H9 (cell line): ENCODE measurements at places on chromosomes 5 and 9. TPM values are rescaled to one million over a fixed set of nuclear protein-coding genes. Genes with fewer than 3 reads are reported as not detected.

The PCDHAC1 gene
- 8.0 and 8.7 TPM in 2 replicates for total RNA-seq

The FANCC gene
- total RNA-seq, result 11.6 and 14.6 TPM in 2 replicates

The CNTLN gene
- 13.7 and 15.0 TPM in 2 replicates for total RNA-seq

The TRIP13 gene
- total RNA-seq, result 40.6 and 42.6 TPM in 2 replicates

The MAT2B gene
- total RNA-seq, result 48.4 and 49.1 TPM in 2 replicates

The ZNF658 gene
- total RNA-seq, result 3.6 and 4.9 TPM in 2 replicates

- H3K4me1 ChIP-seq, result no peaks in the 10 kb centered on the region
- H3K27ac ChIP-seq, result no peak overlapping the region
- no peak overlapping the region for H3K4me3 ChIP-seq
- H3K27me3 ChIP-seq, result no peaks in the 10 kb centered on the region
- no peak for DNase-seq
Observed at GRCh38 chr5:10536511-10536910, 27.4 kb upstream of the ANKRD33B start.

GRCh38 chr5:31918739-31919138 lies 255.4 kb downstream of the GOLPH3 start:
- H3K4me1 ChIP-seq, result no peaks in the 10 kb centered on the region; the same call in 1 of the 2 replicates
- H3K27ac ChIP-seq, result no peak overlapping the region
- no peak for DNase-seq
- H3K36me3 ChIP-seq, result no peaks in the 10 kb centered on the region
- H3K27me3 ChIP-seq, result no peaks in the 10 kb centered on the region

- no peak overlapping the region for H3K4me3 ChIP-seq
- H3K4me1 ChIP-seq, result peaks cover 10% of the 10 kb centered on the region; the same call in 1 of the 2 replicates
- H3K27me3 ChIP-seq, result no peaks in the 10 kb centered on the region
- DNase-seq, result no peak
Observed at GRCh38 chr5:154199671-154200220, 9.2 kb downstream of the GALNT10 start.

GRCh38 chr5:10854506-10855277 lies 93.7 kb upstream of the DAP start:
- H3K4me1 ChIP-seq, result peaks cover 6% of the 10 kb centered on the region; the same call in 1 of the 2 replicates
- H3K27ac ChIP-seq, result no peak overlapping the region
- H3K36me3 ChIP-seq, result no peaks in the 10 kb centered on the region
- no peak overlapping the region for H3K4me3 ChIP-seq
- DNase-seq, result no peak

- H3K27me3 ChIP-seq, result no peaks in the 10 kb centered on the region
- H3K4me1 ChIP-seq, result peaks cover 5% of the 10 kb centered on the region; the same call in 1 of the 2 replicates
- no peaks in the 10 kb centered on the region for H3K36me3 ChIP-seq
- no peak overlapping the region for H3K27ac ChIP-seq
- H3K4me3 ChIP-seq, result no peak overlapping the region
Observed at GRCh38 chr5:14742498-14742897, 78.0 kb downstream of the OTULIN start.

DNA sequence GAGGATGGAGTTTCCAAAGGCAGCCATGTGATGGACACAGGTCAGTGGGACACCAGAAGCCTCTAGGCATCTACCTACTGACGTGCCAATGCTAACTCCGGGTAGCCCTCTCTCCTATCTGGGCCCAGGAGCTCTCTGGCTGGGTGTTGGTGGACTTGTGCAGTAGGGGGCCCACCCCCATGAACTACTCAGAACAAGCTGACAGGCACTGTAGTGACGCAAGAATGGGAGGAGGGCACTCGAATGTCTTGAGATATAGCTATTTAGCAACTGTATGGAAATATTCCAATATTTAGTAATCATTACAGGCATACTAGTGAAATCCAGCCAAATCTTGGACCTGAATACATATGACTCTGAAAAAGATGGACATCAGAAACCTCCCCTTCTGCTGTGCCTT lies 5.7 kb upstream of the DOCK2 start:
- H3K4me3 ChIP-seq, result no peak overlapping the region
- DNase-seq, result no peak
- H3K36me3 ChIP-seq, result no peaks in the 10 kb centered on the region
- H3K27me3 ChIP-seq, result no peaks in the 10 kb centered on the region

DNA sequence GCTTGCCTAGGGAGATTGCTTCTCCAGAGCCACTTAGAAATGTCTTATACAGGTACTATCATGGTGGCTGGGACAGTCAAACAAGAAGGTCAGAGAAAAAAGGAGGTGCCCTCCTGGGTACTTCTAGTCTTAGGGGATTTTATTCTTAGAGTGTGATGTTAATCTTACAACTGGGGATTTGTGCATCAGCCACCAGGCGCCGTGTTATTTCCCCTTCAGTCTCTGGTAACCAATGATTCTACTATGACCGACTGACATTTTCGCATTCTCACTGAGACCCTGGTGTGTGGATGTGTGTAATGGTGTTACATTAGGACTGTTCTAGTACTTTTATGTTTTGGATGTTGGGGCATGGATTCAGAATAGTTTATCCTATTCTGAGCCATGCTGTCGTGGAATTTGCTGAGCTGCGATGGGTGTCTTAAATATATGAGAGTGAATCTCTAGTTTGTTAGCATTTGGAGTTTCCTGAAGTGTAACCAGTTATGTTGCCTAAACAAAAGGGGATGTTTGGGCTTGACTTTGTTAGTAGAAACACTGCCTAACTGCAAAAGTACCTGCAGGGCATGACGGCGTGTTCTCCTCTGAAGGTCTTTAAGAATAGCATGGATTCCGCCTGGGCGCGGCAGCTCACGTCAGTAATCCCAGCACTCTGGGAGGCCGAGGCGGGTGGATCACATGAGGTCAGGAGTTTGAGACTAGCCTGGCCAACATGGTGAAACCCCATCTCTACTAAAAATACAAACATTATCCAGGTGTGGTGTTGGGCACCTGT lies 175.2 kb upstream of the DAP start:
- H3K4me1 ChIP-seq, result no peaks in the 10 kb centered on the region; the same call in 1 of the 2 replicates
- H3K27me3 ChIP-seq, result no peaks in the 10 kb centered on the region
- no peak overlapping the region for H3K4me3 ChIP-seq
- DNase-seq, result no peak
- H3K27ac ChIP-seq, result no peak overlapping the region
- no peaks in the 10 kb centered on the region for H3K36me3 ChIP-seq

GRCh38 chr5:135029477-135030122 lies 4.4 kb downstream of the PITX1 start:
- peak overlapping the region; percentile 81 for H3K4me3 ChIP-seq
- H3K27me3 ChIP-seq, result peaks cover 85% of the 10 kb centered on the region
- no peak overlapping the region for H3K27ac ChIP-seq
- DNase-seq, result no peak
- no peaks in the 10 kb centered on the region for H3K4me1 ChIP-seq

DNA sequence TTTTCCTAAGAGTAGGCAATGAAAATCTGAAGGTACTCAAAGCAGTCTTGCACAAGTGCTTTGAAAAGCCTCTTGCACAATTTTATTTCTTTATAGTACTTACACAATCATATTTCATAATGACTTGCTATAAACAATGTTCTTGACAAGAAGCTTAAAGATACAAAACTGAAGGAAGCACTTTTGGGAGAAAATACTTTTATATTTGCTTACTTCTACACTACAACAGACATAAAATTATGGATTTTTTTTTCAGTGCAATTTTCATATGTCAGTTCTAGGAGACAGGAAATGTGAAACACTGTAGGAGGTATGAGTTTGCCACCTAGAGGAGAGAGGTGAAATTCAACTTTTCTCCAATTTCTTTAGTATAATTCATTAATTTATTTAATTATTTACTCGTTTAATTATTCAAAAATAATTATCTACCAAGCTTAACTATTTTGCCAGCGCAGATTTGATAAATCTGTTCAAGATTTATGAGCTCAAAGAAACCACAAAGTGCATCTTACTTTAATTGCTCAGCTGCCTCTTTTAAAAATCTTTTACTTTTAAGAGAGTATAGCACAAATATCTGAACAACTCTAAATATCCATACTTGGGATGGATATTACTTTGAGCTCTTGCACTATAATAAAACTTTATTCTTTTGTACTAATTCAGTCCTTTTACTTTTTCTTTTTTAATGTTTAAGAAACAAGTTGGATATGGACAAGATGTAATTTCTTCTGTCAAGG lies 29.0 kb upstream of the CDKN2B start:
- no peaks in the 10 kb centered on the region for H3K36me3 ChIP-seq
- no peaks in the 10 kb centered on the region for H3K27me3 ChIP-seq
- H3K27ac ChIP-seq, result no peak overlapping the region
- no peaks in the 10 kb centered on the region; the same call in 1 of the 2 replicates for H3K4me1 ChIP-seq
- no peak overlapping the region for H3K4me3 ChIP-seq

- no peak overlapping the region for H3K27ac ChIP-seq
- DNase-seq, result peak; percentile 34
- H3K36me3 ChIP-seq, result no peaks in the 10 kb centered on the region
Observed at GRCh38 chr5:17056141-17056631, 120.1 kb upstream of the MYO10 start.

GRCh38 chr5:55758231-55758630 lies 20.4 kb downstream of the DDX4 start:
- no peaks in the 10 kb centered on the region for H3K36me3 ChIP-seq
- no peaks in the 10 kb centered on the region for H3K27me3 ChIP-seq
- no peak overlapping the region for H3K27ac ChIP-seq
- no peak for DNase-seq

- no peaks in the 10 kb centered on the region; the same call in 1 of the 2 replicates for H3K4me1 ChIP-seq
- DNase-seq, result no peak
- H3K4me3 ChIP-seq, result no peak overlapping the region
Observed at GRCh38 chr5:11514705-11515432, 389.4 kb downstream of the CTNND2 start.

DNA sequence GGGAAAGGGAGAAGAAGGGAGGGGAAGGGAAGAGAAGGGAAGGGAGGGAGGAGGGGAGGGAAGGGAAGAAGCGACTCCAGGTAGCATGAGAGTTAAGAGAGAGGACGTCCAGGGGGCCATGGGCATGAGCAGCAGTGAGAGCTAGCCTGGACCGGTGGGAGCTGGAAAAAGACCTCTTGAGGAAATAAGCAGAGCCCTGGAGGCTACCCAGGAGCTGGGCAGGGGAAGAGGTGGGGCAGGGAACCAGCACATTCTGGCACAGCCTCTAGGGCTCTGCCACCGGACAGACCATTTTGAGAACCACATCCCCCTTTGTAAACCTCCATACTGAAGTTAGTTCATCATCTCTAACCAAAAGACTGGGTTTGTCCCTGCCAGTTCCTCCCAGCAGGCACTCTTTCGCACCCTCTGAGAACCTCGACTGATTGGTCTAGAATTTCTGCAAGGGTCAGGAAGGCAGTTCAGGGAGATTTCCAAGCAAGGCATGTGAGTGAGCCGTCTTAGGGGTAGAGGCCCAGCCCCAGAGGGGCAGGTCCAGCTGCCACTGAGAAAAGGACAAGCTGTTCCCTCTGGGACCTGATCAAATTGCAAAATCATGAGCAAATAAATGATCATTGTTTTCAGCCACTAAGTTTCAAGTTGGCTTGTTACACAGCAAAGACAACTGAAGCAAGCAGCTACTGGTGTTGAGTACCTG lies 11.6 kb downstream of the NAIF1 start:
- H3K4me1 ChIP-seq, result peaks cover 3% of the 10 kb centered on the region; the same call in 1 of the 2 replicates
- no peak overlapping the region for H3K4me3 ChIP-seq
- no peak overlapping the region for H3K27ac ChIP-seq
- DNase-seq, result peak; percentile 59
- no peaks in the 10 kb centered on the region for H3K27me3 ChIP-seq

GRCh38 chr5:3995954-3996619 lies 400.5 kb downstream of the IRX1 start:
- H3K4me3 ChIP-seq, result no peak overlapping the region
- no peak overlapping the region for H3K27ac ChIP-seq
- H3K27me3 ChIP-seq, result no peaks in the 10 kb centered on the region
- no peaks in the 10 kb centered on the region for H3K4me1 ChIP-seq

- no peaks in the 10 kb centered on the region for H3K4me1 ChIP-seq
- H3K27me3 ChIP-seq, result no peaks in the 10 kb centered on the region
- H3K4me3 ChIP-seq, result no peak overlapping the region
- no peak overlapping the region for H3K27ac ChIP-seq
- DNase-seq, result no peak
Observed at GRCh38 chr9:131043087-131043486, 34.1 kb downstream of the LAMC3 start.

DNA sequence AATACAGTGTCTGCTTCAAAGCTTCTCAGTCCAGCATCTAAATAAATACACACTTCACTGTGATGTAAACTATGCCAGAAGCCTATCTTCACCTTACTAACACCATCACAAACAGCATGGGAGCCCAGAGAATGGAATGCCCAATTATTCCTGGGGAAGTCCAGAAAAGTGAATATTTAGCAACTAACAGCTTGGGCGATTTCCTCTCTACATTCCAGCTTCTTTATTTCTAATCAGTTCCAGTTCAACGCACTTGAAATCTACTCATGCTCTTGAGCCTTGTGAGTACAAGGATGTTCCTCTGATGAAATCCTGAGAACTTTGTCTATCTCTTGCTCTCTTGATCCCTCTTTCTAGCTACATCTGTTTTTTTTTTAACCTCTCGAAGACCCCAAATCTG lies 100.4 kb upstream of the C9orf72 start:
- DNase-seq, result no peak
- no peaks in the 10 kb centered on the region for H3K36me3 ChIP-seq
- H3K4me1 ChIP-seq, result peaks cover 2% of the 10 kb centered on the region; the same call in 1 of the 2 replicates
- H3K27me3 ChIP-seq, result no peaks in the 10 kb centered on the region
- no peak overlapping the region for H3K27ac ChIP-seq
- no peak overlapping the region for H3K4me3 ChIP-seq
